ENCODE measurements at places on chromosomes 12 and 14. TPM values are rescaled to one million over a fixed set of nuclear protein-coding genes. Genes with fewer than 3 reads are reported as not detected.

SRRM4 gene
- 0.03 TPM for polyA plus RNA-seq

SETD3 gene
- 65.5 TPM for polyA plus RNA-seq

LRCOL1 gene
- 5.8 TPM for polyA plus RNA-seq

DNA sequence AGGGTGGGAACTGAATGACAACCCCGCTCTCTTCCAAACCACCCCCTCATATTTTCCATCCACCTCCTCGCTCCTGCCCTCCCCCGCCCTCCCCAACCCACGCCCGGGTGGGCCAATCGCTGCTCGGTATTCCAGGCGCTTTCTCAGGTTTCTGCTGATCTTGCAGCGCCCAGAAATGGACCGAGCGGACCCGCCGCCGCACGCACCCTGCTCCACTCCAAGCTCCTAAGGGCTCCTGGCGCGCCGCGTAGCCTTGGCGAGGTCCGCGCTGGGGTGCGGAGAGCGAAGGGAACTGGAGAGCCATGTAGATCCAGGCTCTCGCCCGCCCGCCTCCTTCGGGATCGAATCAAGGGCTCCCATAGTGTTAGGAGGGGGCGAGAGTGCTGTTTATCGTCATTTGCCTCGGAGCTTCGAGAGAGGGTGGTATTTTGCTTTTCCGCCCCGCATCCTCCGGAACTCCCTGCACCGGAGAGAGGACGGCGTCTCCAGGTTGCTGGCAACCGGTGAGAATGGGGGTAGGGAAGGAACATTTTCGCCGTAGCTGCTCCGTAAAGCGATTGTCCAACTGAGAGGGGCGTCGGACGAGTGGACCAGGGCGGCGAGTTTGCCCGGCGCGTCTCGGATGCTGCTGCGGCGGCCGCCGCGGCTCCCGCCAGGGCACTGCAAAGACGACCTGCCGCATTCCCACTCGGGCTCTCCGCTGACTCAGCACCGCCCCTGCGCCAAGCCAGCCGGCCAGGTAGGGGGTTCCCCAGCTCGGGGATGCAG lies at the start of gene KCNA1:
Gene KCNA1, plus strand, starts transcription at position 172 of the 768 bp plus-strand sequence. CDS start 1,474 bp downstream, outside the sequence.
- no peak for DNase-seq

DNA sequence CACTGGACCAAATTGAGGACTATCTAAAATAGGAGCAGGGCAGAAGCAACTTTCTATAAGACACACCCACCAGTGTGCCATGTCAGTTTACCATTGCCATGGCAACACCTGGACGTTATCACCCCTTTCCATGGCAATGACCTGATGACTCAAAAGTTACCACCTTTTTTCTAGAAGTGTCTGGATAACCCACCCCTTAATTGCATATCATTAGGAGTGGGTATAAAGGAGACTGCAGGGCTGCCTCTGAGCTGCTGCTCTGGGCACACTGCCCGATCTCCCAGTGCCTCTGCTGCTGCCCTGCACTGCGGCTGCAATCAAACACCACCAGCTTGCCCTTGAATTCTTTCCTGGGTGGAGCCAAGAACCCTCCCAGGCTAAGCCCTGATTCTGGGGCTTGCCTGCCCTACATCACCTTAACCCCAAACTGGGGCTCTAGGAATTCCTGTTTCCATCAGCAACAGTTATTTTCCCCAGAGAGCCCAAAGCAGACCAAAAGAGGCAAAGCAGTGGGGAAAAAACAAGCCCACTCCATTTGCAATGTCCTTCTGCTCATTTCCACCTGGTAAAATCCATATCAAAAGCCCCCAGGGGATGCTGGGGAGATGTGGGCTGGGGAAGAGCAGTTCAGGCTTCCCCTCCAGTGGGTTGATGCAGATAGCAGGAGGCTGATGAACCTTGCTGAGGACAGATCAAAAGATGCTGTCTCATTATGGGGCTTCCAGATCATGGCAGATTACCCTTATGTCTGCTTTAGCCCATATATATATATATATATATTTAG lies 129.5 kb upstream of the NCOR2 start:
- no peak for DNase-seq

GRCh38 chr12:58435647-58436046 lies 484.7 kb downstream of the LRIG3 start:
- no peak for DNase-seq

- DNase-seq, result no peak
Observed at GRCh38 chr12:68613209-68613904, 2.7 kb downstream of the RAP1B start.

DNA sequence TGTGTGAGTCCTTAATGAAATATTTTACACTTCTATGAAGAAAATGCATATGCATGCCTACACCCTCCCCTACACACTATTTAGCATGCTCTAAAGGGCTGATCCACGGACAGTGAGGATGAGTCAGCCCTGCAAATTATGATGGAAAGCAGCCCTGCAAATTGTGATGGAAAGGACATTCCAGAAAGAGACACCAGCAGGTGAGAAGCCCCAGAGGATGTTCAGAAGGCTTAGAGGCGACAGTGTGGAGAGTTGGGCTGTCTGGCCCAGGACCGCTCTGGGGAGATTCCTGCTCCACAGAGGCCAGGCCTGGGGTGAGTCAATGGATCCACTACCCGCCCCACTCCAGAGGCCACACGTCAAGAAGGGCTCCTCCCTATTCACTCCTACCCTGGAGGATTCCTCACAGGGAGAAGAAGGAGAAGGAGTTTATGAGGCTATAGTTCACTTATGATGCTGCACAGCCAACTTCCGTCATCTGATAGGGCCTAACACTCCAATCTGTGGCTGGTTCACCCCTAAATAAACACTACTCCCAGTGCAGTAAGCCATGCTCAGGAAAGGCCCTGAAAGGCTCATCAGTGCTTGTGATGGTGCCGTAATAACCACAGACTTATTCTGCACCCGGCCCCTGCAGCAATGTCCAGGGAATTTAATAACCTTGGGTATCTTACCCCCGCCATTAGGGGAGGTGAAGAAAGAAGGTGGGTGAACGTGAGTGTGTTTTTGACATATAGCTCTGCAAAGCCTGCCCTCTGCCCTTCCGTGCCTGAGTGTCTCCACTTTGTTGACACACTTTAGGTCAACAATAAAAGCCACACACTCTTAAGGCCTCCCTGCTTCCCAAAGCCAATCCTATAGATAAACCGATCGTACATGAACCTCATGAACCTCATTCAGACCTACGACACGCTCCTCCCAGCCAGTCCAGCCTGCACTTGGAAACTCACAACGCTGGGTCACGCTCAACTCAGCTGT lies 46.4 kb downstream of the CLMN start:
- no peak for DNase-seq

GRCh38 chr12:71949646-71950045 lies 11.0 kb downstream of the TPH2 start:
- DNase-seq, result no peak

DNA sequence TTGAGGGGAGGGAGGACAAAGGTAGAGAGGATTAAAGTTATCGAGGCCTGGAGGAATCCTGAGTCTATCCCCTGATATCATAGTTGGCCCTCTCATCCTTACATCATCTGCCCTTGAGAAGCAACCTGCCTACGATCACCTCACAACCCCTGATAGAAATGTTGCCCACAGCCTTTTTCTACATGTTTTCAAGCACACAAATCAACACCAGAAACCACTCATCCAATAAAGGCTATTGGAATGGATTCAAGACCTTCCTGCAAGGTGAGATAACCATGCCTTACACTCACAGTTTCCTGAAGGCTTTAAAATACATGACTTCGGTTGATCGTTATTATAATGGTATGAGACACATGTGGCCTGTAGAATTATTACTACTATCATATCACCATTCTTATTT lies 175.7 kb upstream of the EGLN3 start:
- no peak for DNase-seq
